ENCODE measurements at places on chromosomes 3 and 15.

DNA sequence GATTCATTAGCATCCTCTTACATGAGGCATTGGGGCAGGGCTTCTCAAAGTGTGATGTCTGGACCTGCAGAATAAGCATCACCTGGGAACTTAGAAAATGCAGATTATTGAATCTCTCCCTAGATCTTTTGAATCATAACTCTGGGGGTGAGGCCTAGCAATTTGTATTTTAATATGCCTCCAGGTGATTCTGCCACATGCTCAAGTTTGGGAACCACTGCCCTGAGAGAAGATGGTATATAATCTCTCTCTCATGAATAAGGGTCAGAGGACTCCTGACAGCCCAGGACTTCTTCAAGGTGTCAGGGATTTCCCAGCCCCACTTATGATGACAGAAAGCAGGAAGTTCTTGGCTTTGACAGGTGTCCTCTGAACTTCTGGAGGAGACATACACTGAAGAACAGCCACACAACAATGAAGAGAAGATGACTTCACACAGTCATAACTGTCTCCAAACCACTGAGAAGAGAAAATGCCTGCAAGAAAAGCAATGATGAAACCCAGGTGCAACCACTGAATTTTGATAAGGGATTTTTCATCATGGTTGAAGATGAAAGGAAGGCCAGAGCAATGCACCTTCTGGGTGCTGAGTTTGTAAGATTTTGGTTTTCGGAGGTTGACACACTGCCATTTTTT lies 211.9 kb upstream of the MRPL3 start:
- no peak for DNase-seq

DNA sequence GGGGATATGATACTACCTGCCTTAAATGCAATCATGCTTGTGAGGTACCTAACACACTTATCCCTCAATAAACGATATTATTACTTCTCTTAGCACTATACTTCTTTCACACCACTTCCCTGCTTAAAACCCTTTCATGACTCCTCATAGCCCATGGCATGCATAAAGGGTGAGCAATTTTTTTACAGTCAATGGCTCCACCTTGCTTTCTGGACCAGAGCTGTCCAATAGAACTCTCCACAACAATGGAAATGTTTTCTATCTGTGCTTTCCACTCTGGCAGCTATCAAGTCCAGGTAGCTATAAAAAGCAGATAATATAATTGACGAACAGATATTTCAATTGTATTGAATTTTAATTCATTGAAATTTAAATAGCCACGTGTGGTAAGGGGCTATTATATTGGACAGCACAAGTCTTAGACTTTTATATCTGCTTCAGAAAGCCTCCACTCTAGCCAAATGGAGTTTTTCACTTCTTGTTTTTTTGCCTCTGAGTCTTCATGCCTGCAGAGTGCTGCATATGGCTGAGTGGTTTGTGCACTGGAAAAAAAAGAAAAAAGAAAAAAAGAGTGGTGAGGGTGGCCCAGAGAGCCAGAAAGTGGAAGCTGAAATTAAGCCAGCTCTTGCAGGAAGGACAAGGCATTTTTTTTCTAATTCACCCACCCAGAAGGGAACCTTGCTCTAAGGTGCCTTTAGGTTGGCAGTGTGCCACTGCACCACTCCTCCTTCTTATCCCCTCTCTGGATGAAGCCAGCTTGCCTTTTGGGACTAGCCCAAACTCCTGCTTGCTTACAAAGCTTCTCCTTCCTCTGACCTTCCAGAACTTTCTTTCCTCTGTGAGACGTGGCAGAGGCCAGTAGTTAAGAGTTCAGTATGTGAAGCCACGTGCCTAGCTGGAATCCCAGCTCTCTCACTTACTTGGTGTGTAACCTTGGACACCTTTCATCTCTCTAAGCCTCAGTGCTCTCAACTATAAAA lies 239.0 kb upstream of the LRTM1 start:
- DNase-seq: no peak

DNA sequence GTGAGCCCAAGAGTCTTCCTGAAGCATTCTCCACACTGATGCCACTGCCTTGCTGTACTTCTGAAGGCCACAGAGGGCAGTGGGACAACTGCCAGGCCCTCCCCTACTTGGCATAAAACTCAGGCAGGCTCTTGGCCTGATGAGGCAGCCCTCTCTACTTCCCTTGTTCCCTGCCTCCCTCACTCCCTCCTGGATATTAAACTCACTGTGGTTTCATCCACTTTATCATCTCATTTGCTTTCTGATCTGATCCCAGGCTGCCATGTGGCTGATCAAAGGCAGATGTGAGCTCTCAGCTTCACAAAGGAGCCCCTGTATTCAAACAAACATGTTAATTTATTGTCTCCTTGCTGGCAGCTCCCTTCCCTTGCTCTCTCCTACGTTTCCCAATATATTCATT lies 533.5 kb downstream of the IGSF11 start:
- no peak for DNase-seq

GRCh38 chr3:127762077-127762786 lies 60.1 kb downstream of the MGLL start:
- DNase-seq: no peak

DNA sequence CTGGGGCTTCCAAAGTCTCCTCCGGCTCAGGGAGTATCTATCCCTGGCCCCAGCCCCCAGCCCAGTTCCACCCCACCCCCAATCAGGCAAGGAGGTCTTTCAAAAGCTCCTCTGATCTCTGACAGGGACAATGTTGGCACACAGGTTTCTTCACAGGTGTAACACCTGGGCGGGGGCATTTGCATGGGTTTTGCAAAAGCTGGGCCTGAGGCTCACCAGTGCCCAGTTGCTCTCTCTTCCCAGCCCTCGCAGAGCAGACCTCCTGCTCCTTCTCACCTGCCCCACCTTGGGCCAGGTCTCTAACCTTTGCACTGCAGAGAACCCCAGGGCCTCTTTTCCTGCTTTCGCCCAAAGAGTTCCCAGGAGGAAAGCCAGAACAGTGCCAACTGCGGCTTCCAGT lies 8.6 kb upstream of the CSK start:
- no peak for DNase-seq

GRCh38 chr15:33508703-33509102 lies 197.9 kb downstream of the RYR3 start:
- no peak for DNase-seq

GRCh38 chr3:109339197-109339596 lies 1.9 kb upstream of the DPPA4 start:
- DNase-seq: no peak

DNA sequence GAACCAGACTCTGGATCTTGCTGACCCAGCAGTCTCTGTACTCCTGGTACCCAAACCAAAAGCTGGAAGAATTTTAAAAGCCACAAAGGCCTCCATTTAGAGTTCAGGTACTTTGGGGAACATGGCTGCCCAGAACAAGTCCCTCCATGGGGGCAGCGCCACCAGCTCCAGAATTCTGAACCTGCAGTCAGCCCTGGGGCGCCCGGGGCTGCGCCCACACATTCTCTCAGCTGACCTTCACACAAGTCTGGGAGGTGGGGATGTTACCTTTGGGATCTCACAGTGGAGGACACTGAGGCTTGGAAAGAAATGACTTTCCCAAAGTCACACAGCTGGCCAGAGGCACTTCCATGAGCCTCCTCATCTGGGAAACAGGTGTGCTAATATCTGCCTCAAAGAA lies 154.8 kb downstream of the RAB11A start:
- DNase-seq: no peak

- DNase-seq: peak; percentile 49
Measured at GRCh38 chr3:12868039-12869034, 27.0 kb upstream of the RPL32 start.

GRCh38 chr15:98369081-98369716 lies 279.1 kb upstream of the IGF1R start:
- DNase-seq: no peak

GRCh38 chr3:183924543-183924942 lies 39.9 kb upstream of the PARL start:
- DNase-seq: no peak

DNA sequence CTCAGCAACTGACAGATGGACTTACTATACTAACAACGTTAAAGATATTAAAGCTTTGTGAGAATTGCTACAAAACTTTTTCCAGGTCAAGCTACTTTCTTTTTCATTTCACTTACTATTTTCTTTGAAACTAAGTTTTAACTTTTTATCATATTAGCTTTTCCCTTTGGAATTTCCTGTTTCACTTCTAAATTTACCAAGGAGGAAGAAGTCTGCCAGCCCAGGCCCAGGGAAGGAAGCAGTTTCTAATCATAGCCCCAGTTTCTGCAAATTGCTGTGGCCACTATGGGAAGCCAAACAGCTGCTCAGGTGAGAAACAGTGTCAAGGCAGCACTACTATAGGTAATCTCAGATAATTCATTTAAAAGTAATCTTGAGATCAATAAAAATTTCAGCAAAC lies 18.4 kb downstream of the CYFIP1 start:
- DNase-seq: no peak

DNA sequence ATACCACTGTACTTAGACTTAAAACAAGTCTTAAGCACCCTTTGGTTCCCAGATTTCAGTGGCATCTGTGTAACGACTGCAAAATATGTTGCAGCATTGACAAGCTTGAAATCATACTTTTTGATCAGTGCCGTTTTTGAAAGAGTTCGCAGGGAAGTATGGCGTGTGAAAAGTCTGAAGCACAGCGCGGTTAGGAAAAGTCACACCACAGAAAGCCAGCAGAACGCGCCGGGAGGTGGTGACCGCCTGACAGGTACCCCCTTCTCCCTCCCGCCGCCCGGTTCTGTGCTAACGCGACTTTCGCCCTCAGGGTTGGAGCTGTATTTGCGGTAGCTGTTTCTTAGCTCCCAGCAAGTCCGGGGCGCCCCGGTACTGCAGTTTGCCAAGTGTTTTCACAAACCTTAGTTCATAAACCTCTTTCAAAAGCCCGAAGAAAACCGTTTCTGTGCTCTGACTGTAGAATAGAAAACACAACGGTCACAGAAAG lies 481 bp upstream of the CRYBG3 start:
- DNase-seq: no peak

- DNase-seq: no peak
Measured at GRCh38 chr3:197088370-197088769, 58.8 kb upstream of the MELTF start.

GRCh38 chr15:84725001-84725491 lies 9.1 kb upstream of the SEC11A start:
- DNase-seq: no peak

GRCh38 chr3:131349454-131349853 lies 32.1 kb upstream of the NUDT16 start:
- no peak for DNase-seq

GRCh38 chr3:197951392-197951990 lies 1.5 kb downstream of the RPL35A start:
- DNase-seq: no peak

- no peak for DNase-seq
Measured at GRCh38 chr15:26051761-26052675, 188.9 kb upstream of the ATP10A start.

- no peak for DNase-seq
Measured at GRCh38 chr3:161217496-161217895, 3.6 kb upstream of the NMD3 start.

GRCh38 chr3:71226565-71227269 lies 356.8 kb downstream of the FOXP1 start:
- no peak for DNase-seq

GRCh38 chr3:171285287-171285686 lies 174.9 kb downstream of the TNIK start:
- no peak for DNase-seq

GRCh38 chr3:55327131-55327920 lies 159.8 kb downstream of the WNT5A start:
- DNase-seq: peak; percentile 61

- DNase-seq: no peak
Measured at GRCh38 chr15:33621141-33621540, 310.4 kb downstream of the RYR3 start.

GRCh38 chr3:177333533-177334520 lies 136.5 kb upstream of the TBL1XR1 start:
- DNase-seq: no peak

DNA sequence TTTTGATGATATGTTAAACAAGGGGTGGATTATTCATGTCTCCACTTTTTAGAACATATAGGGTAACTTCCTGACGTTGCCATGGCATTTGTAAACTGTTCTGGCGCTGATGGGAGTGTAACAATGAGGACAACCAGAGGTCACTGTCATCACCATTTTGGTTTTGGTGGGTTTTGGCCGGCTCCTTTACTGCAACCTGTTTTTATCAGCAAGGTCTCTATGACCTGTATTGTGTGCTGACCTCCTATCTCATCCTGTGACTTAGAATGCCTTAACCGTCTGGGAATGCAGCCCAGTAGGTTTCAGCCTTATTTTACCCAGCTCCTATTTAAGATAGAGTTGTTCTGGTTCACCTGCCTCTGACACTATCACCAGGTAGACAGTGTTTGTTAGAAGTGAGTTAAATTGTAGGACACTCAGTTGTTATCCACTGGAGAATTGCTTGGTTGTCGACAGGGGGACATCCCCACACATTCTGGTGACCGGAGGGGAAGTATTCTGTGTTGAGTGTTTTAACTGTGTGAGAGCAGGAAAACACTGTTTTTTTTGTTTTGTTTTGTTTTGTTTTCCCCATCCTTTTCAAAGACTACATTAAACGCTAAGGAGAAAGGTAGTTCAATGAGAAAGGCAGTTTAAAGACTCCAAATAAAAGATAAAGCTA lies 36.9 kb upstream of the SKIL start:
- no peak for DNase-seq

DNA sequence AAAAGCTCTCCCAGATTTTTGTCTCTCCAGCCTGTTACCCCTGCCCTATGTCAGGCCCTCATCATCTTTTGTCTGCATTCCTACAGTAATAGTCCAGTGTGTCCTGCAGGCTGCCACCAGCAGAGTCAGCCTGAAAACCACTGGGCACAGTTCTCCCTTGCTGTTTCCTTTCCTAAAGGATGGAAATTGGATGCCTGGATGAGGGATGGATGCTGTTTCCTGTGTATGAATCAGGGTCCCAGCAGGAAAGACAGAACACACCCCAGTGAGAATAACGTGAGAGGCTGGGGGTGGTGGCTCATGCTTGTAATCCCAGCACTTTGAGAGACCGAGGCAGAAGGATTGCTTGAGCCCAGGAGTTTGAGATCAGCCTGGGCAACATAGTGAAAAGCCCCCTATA lies 3.3 kb upstream of the SNX33 start:
- no peak for DNase-seq

Measured in HFF-Myc (cell line).